Activated CD4-positive, alpha-beta memory T cell treated with anti-CD3 and anti-CD28 coated beads, Interleukin-2, amount 10 ng/mL, durations not matched to agents 7 days and 5 days (primary cell): ENCODE measurements at places on chromosomes 7 and 10. TPM values are rescaled to one million over a fixed set of nuclear protein-coding genes. Genes with fewer than 3 reads are reported as not detected.
A peak's percentile ranks its signal among the peaks of the same experiment; 100 is the strongest.

DNA sequence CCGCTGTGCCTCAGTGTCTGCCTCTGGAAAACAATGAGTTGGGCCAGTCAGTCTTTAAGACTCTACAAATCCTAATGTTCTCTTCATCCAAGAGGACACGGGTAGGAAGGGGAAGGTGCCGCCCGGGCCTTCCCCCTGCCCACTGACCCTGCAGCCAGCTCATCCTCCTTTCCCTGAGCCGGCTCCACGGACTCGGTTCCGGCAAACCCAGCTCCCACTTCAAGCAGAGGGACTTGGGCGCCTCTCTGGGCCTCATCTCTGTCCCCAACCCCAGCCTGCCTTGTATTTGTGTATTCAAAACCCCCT lies 95.6 kb downstream of the C10orf105 start:
- no peak overlapping the region for H3K27ac ChIP-seq
- H3K36me3 ChIP-seq: no peaks in the 10 kb centered on the region
- no peak overlapping the region for H3K4me3 ChIP-seq
- H3K27me3 ChIP-seq: peaks cover 2% of the 10 kb centered on the region
- DNase-seq: no peak

DNA sequence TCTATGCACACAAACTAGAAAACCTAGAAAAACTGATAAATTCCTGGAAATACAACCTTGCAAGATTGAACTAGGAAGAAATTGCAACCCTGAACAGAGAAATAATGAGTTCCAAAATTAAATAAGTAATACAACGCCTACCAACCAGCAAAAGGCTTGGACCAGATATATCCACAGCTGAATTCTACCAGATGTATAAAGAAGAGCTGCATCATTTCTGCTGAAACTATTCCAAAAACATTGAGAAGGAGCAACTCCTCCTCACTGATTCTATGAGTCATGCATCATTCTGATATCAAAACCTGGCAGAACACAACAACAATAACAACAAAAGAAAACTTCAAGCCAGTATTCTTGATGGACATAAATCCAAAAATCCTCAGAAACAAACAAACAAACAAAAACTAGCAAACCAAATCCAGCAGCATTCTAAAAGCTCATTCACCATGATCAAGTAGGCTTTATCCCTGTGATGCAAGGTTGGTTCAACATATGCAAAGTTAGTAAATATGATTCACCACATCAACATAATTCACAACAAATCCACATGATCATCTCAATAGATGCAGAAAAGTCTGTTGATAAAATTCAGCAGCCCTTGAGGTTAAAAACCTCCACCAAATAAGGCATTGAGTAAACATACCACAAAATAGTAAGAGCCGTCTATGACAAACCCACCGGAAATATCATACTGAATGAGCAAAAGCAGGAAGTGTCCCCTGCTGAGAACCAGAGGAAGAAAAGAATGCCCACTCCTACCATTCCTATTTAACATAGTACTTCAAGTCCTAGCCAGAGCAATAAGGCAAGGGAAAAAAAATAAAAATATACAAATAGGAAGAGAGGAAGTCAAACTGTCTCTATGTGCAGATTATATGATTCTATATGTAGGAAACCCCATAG lies 98.2 kb downstream of the PCDH15 start:
- H3K4me3 ChIP-seq: no peak overlapping the region
- DNase-seq: no peak
- no peaks in the 10 kb centered on the region for H3K4me1 ChIP-seq
- no peaks in the 10 kb centered on the region for H3K36me3 ChIP-seq
- no peak overlapping the region for H3K27ac ChIP-seq
- no peaks in the 10 kb centered on the region for H3K27me3 ChIP-seq

- peaks cover 27% of the 10 kb centered on the region for H3K36me3 ChIP-seq
- H3K4me3 ChIP-seq: peak overlapping the region; percentile 79
- H3K27ac ChIP-seq: peak overlapping the region; percentile 92
- H3K27me3 ChIP-seq: no peaks in the 10 kb centered on the region
- DNase-seq: peak; percentile 52
These were observed 1.1 kb upstream of the KBTBD2 start for GRCh38 chr7:32892521-32893206.

DNA sequence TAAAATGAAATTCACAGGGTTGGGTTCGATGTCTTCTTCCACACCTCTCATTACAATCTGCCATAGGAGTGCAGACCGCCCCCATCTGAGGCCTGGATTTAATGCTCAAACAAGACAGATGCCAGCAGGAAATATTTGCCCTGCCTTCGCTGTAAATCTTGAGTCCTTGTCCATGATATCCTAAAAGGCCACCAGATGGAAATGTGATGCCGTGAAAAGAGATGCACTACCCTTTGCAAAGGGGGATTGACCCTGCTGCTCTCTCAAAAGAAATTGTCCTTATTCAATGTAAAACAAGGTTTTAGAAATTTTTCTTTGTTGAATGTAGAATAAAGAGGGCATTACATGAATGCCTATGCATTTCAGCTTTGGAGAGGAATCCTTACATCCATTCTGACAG lies 37.5 kb downstream of the AGAP4 start:
- no peaks in the 10 kb centered on the region for H3K36me3 ChIP-seq
- no peaks in the 10 kb centered on the region for H3K4me1 ChIP-seq
- no peak for DNase-seq
- H3K27ac ChIP-seq: no peak overlapping the region
- H3K4me3 ChIP-seq: no peak overlapping the region

DNA sequence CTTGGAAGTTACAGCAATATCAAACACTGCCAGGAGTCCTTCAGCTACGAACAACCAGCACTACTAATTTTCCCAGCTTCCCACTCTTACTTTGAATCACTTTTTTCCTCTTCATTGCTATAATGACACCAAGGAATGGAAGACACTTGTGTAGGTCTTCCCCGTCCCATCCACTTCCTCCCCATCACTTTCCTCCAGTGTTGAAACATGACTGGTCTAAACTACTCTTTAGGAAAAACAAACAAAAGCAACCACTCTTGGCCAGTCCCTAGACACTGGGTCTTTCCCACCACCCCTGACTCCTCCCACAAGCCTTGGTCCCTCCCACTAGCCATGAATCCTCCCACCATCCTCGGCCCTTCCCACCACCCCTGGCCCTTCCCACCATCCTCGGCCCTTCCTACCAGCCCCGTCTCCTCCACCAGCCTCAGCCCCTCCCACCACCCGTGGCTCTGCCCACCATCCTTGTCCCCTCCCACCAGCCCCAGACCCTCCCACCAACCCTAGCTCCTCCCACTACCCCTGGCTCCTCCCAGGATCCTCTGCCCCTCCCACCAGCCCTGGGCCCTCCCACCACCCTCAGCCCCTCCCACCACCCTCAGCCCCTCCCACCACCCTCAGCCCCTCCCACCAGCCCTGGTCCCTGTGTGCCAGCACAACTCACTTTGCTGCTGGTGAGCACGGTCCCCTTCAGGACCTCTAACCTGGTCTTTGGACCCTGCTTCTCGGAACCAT lies 68.5 kb downstream of the CXCL12 start:
- no peak for DNase-seq
- no peaks in the 10 kb centered on the region for H3K36me3 ChIP-seq
- H3K27ac ChIP-seq: no peak overlapping the region
- peaks cover 9% of the 10 kb centered on the region for H3K27me3 ChIP-seq
- H3K4me1 ChIP-seq: peaks cover 4% of the 10 kb centered on the region
- no peak overlapping the region for H3K4me3 ChIP-seq

- no peak overlapping the region for H3K4me3 ChIP-seq
- H3K4me1 ChIP-seq: no peaks in the 10 kb centered on the region
- H3K27ac ChIP-seq: no peak overlapping the region
- H3K27me3 ChIP-seq: no peaks in the 10 kb centered on the region
These were observed 31.7 kb downstream of the ARHGAP12 start for GRCh38 chr10:31896968-31897384.

DNA sequence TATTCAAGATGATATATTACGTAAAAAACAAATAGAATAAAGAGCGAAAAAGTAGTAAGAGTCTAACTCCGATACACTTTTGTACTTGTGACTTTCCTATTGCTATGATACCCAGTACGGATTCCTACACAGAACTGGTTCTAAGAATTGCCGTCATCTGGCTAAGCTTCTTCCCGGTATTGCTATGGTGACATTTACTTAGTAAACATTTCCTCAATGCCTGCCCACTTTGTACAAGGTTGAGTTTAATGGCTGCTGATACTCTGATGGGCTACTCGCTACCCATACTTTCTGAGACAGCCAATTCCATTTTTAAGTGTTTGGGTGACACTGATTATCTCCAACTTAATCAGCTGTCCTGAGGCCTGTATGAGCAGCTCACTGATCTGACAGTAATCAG lies 55.6 kb downstream of the OSBPL3 start:
- peak overlapping the region; percentile 20 for H3K4me3 ChIP-seq
- peaks cover 31% of the 10 kb centered on the region for H3K36me3 ChIP-seq
- no peaks in the 10 kb centered on the region for H3K27me3 ChIP-seq
- H3K4me1 ChIP-seq: peaks cover 83% of the 10 kb centered on the region

DNA sequence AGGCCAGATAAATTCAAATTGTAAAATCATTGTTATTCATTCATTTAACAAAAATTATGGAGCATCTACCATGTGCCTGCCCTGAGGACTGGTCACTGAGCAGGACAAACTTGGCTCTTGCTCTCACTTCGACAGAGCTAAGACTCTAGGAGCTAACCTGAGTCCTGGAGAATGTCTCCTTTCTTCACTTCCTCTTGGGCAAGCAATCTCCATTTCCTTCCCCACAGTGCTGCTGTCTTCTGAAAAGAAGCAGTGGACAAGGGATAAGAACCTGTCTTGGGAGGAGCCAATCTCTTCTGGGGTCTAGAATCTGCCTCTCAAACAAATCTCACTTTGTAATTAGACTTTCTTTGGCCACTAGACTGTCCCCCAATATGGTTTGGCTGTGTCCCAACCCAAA lies 76.2 kb upstream of the PLXNA4 start:
- DNase-seq: no peak
- no peak overlapping the region for H3K27ac ChIP-seq
- H3K27me3 ChIP-seq: no peaks in the 10 kb centered on the region
- peaks cover 33% of the 10 kb centered on the region for H3K4me1 ChIP-seq
- no peak overlapping the region for H3K4me3 ChIP-seq

The SPDYE8 gene
- total RNA-seq: not detected
